NCI-H510A treated with DMSO at 0.1 percent for 48 hours (cell line): ENCODE measurements at places on chromosomes 13 and 19.
A peak's percentile ranks its signal among the peaks of the same experiment; 100 is the strongest.

- DNase-seq: no peak
Observed at GRCh38 chr13:107374038-107374437, 806.1 kb upstream of the ARGLU1 start.

GRCh38 chr19:54630782-54631181 lies 498 bp downstream of the LILRB1 start:
- no peak for DNase-seq

- peak; percentile 30 for DNase-seq
Observed at GRCh38 chr13:20828539-20829364, 55.0 kb upstream of the EEF1AKMT1 start.

- DNase-seq: no peak
Observed at GRCh38 chr13:79492918-79493594, 12.1 kb downstream of the NDFIP2 start.

DNA sequence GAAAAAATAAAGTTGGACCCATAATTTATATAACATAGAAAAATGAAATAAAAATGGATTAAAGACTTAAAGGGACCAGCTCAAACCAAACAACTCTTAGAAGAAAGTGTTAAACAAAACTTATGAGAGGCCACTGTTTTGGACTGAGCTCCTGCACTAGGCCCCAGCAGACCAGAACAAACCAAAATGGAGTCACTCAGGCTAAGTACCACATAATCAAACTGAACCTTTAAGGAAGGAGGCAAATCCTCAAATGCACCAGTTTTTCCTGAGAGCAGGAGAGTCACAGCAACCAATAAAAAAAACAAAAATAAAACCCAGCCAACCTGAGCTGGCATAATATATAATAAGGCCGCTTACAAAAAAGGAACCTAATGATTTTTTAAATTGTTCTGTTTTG lies 10.3 kb upstream of the OR10H1 start:
- DNase-seq: no peak

DNA sequence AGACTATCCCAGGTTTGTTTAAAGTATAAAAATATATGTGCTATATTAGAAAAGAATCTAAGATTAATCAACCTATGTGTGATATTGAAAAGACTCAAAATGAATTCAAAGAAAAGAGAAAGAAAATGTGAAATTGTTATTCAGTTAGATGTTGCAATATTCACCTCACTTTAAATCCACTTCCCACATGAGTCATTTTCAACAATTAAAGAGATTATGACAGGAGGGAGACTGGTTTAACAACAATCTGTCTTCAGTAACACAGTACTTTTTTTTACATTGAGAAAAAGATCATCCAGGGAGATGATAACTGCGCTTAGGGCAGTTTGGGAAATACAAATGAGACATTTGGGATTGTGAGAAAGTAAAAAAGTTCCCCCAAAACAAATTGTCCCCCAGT lies 1246.2 kb downstream of the SLITRK1 start:
- no peak for DNase-seq

DNA sequence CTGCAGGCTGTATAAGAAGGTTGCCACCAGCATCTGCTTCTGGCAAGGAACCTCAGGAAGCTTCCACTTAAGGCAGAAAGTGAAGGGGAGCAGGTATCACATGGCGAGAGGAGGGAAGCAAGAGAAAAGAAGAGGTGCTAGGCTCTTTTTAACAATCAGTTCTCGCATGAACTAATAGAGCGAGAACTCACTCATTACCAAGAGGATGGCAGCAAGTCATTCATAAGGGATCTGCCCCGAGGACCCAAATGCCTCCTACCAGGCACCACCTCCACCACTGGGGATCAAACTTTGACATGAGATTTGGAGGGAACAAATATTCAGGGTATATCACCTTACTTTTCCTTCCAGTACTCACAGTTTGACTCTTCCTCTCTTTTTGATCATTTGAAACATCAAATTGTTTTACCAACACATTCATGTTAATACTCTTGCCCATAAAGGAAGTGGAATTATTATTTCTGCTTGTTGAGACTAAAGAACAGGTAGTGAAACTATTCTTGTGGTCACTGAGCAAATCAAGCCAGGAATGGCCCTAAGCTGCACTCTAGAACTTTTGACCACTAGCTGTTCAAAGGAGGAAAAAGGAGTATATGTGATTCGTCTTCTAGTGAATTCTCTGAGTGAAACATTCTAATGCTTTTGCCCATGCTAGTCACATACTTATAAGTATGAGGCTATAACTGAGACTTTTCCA lies 45.0 kb downstream of the LACC1 start:
- no peak for DNase-seq

DNA sequence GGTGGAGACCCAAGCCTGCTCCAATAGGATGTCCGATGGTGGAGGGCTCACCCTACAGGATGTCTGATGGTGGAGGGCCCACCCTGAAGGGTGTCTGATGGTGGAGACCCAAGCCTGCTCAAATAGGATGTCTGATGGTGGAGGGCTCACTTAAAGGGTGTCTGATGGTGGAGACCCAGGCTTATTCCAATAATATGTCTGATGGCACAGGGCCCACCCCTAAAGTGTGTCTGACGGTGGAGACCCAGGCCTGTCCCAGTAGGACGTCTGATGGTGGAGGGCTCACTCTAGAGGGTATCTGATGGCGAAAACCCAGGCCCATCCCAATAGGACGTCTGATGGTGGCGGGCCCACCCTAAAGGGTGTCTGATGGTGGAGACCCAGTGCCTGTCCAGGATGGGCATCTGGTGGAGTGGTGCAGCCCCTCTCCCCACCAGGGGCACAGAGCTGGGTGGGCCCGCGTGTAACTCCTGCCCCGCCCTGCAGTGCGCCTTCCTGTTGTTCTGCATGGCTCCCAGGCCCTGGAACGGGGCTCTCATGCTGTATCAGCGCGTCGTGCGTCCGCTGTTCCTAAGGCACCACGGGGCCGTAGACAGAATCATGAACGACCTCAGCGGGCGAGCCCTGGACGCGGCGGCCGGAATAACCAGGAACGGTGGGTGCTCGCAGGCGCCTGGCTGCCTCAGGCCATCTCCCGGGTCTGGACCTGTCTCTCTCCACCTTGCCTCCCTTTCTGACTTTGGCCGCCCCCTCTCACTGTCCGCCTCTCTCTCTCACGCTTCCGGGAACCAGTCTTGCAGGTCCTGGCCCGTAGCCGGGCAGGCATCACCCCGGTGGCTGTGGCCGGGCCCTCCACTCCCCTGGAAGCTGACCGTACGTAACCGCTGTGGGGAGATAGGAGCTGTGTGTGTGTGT lies 5.1 kb downstream of the REEP6 start:
- DNase-seq: no peak

GRCh38 chr13:21481359-21481758 lies 22.3 kb upstream of the ZDHHC20 start:
- DNase-seq: peak; percentile 12

DNA sequence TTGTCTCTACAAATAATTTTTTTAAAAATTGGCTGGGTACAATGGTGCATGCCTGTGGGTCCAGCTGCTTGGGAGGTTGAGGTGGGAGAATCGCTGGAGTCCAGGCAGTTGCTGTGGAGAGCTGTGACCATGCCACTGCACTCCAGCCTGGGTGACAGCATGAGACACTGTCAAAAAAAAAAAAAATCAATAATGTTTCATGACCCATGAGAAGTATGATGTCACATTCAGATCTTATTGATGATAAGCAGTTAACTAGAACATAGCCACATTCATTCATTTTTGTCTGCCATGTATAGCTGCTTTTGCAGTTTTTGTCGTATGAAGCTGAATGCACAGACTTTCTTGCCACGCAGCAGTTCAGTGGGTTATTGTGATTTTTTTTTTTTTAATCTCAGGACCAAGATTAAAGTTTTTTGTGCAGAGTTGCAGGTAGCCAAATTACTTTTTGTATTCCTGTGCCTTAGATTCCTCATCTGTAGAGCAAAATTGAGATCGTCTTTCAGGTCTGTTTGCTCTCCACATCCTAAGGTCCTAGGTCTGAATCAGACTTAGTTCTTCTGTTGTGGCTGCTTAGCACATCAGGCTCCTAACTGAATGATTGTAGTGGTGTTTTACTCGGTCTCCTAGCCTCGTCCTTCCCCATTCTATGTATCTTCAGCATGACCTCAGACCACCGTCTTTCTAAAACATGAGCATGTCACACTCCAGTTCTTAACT lies 145.2 kb downstream of the GGACT start:
- DNase-seq: no peak

- DNase-seq: no peak
Observed at GRCh38 chr13:97892717-97893116, 60.8 kb upstream of the IPO5 start.

- no peak for DNase-seq
Observed at GRCh38 chr13:66087269-66087710, 1142.8 kb downstream of the PCDH9 start.
